Activated T-helper 1 cell treated with anti-CD3 and anti-CD28 coated beads, Interleukin-12 subunit alpha, Interleukin-12 subunit beta, Interleukin-2, Interleukin-4 antibody, amounts not matched to agents 30 ng/mL and 10 ng/mL and 1 ng/mL, durations not matched to agents 14 hours and 24 hours and 36 hours (primary cell): ENCODE measurements at places on chromosomes 4 and X. TPM values are rescaled to one million over a fixed set of nuclear protein-coding genes. Genes with fewer than 3 reads are reported as not detected.

GRCh38 chrX:15293451-15293850 lies 22.0 kb downstream of the ASB11 start:
- H3K27ac ChIP-seq = no peak overlapping the region
- no peak for DNase-seq
- no peaks in the 10 kb centered on the region for H3K36me3 ChIP-seq

The FANCB gene
- total RNA-seq = 17.0 and 18.8 TPM in 2 replicates

GRCh38 chr4:79467246-79467932 lies 59.4 kb upstream of the GK2 start:
- H3K4me1 ChIP-seq = no peaks in the 10 kb centered on the region
- H3K27ac ChIP-seq = no peak overlapping the region
- H3K27me3 ChIP-seq = no peaks in the 10 kb centered on the region
- no peak overlapping the region for H3K4me3 ChIP-seq
- no peak for DNase-seq

DNA sequence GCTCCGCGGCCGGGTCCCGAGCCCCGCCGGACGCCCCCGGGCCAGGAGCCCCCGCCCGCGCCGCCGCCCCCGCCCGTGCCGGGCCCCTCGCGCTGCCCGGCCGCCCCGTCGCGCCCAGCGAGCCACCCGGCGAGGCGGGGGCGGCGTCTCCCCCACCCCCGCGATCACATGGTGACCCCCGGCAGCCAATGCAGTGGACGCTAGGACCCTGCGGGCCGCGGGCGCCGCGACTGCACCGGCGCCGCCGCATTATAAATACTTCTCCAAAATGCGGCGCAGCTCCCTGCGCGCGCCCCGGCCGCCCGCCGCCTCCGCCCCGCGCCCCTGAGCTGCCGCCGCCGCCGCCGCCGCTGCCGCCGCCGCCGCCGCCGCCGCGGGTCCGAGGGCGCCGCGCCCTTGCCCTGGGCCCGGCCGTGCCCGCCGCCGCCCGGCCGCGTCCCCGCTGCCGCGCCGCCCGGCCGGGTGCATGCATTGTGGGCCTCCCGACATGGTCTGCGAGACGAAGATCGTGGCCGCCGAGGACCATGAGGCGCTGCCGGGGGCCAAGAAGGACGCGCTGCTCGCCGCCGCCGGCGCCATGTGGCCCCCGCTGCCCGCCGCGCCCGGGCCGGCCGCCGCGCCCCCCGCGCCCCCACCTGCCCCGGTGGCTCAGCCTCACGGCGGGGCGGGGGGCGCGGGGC lies at the start of gene NAT8L:
NAT8L (plus strand) TSS at position 282 of the 680 bp plus-strand sequence; CDS start at position 467, 185 bp downstream.
- H3K4me3 ChIP-seq = peak within 1 kb of the TSS; percentile 37
- H3K27ac ChIP-seq = no peak within 1 kb of the TSS
- DNase-seq = no peak
- H3K4me1 ChIP-seq = no peaks in the 10 kb centered on the region

GRCh38 chr4:155426953-155427352 lies 50.2 kb upstream of the MAP9 start:
- H3K4me1 ChIP-seq = peaks cover 3% of the 10 kb centered on the region
- no peak for DNase-seq
- no peaks in the 10 kb centered on the region for H3K27me3 ChIP-seq
- H3K4me3 ChIP-seq = no peak overlapping the region
- H3K36me3 ChIP-seq = no peaks in the 10 kb centered on the region
- no peak overlapping the region for H3K27ac ChIP-seq

The AFM gene
- total RNA-seq = not detected in 2 replicates

- peaks cover 24% of the 10 kb centered on the region for H3K27me3 ChIP-seq
- no peaks in the 10 kb centered on the region for H3K36me3 ChIP-seq
- no peak overlapping the region for H3K27ac ChIP-seq
- no peak overlapping the region for H3K4me3 ChIP-seq
- H3K4me1 ChIP-seq = no peaks in the 10 kb centered on the region
These were observed 7.0 kb downstream of the PRSS12 start for GRCh38 chr4:118345813-118346212.

GRCh38 chr4:55330241-55330640 lies 15.8 kb upstream of the SRD5A3 start:
- no peaks in the 10 kb centered on the region for H3K36me3 ChIP-seq
- peaks cover 9% of the 10 kb centered on the region for H3K4me1 ChIP-seq
- no peaks in the 10 kb centered on the region for H3K27me3 ChIP-seq
- no peak for DNase-seq
- H3K4me3 ChIP-seq = no peak overlapping the region
- no peak overlapping the region for H3K27ac ChIP-seq

DNA sequence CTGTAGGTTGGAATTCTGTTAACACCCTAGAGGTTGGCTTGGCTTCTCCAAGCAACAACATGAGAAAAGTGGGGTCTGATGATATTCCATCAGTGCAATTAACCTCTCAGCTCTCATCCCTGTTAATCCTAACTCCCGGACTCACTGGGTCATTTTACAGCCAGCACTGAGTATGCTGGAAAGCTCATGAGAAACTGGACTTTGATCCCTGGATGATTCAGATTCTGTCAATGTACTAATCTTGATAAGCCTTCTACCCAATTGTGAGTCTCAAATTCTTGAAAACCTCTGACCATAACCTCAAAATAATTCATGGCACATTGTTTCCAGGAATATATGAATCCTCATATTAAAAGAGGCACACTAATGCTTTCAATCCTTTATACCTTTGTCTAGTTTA lies 244.3 kb upstream of the DCAF8L1 start:
- H3K36me3 ChIP-seq = no peaks in the 10 kb centered on the region
- no peak for DNase-seq
- no peaks in the 10 kb centered on the region for H3K4me1 ChIP-seq
- no peaks in the 10 kb centered on the region for H3K27me3 ChIP-seq
- no peak overlapping the region for H3K27ac ChIP-seq

The NEIL3 gene
- total RNA-seq = 12.9 and 13.6 TPM in 2 replicates

DNA sequence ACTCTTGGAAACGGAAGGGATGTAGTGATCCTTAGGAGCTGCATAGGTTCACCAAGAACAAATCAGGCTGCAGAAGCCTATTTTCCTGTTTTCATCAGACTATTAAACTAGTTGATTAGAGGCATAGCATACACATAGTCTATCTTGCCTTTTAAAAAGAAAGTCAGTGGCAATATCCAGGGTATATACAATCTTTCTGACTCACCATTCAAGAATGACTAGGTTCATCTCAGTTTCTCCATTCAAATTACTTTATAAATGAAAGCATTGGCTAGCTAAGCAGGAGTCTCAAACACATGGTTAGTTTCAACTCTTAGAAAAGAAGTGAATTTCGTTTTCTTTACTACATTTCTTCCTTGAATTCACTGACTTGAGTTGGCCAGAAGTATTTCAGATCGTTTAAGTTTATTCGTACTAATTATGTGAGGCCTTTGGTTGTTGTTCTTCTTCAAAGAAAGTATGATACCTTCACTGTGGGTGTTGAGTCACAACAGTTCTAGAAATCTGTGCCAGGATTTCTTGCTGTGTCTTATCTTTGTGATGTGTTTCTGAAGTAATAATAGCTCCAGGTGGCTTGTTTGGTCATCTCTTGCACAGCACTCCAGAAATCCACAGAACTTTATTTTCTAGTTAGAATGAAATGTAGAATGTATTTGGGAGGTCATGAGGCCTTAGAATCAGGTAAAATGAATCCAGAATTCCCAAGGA lies 88.2 kb downstream of the AWAT2 start:
- no peaks in the 10 kb centered on the region for H3K27me3 ChIP-seq
- no peak overlapping the region for H3K4me3 ChIP-seq
- H3K36me3 ChIP-seq = no peaks in the 10 kb centered on the region
- DNase-seq = no peak
